CD4-positive, CD25-positive, alpha-beta regulatory T cell (primary cell): ENCODE measurements at places on chromosomes 3 and 15. TPM values are rescaled to one million over a fixed set of nuclear protein-coding genes. Genes with fewer than 3 reads are reported as not detected.

Gene AGTR1
- total RNA-seq: not detected

Gene PRICKLE2
- 0.15 TPM for total RNA-seq

Gene CDC25A
- 0.72 TPM for total RNA-seq

Gene ZPLD1
- total RNA-seq: not detected

Gene CORO2B
- not detected for total RNA-seq

Gene CSNK1G1
- total RNA-seq: 27.6 TPM

Gene KLHL40
- total RNA-seq: not detected

Gene ASB14
- not detected for total RNA-seq

Gene PYGO1
- not detected for total RNA-seq

GRCh38 chr3:117171124-117171523 lies 461.5 kb downstream of the TUSC7 start:
- no peak for DNase-seq

GRCh38 chr15:55846116-55846707 lies 103.3 kb upstream of the PRTG start:
- DNase-seq: peak; percentile 22

DNA sequence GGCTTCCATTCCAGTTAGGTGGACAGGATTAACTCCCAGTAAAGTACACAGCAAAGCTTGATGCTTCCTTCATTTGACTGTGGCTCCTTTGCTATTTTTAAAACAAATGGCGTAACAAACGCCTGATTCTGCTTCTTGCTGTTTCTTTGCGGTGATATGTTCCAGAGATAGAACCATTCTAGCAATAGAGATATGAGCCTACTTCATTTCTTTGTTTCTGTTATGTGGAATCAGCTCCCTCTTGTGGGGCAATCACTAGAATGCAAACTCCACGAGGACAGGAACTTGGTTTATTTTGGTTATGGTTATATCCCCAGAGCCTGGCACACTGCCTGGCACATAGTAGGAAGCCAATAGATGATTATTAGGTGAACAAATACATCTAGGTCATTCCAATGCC lies 122.6 kb upstream of the SLC6A11 start:
- DNase-seq: no peak

DNA sequence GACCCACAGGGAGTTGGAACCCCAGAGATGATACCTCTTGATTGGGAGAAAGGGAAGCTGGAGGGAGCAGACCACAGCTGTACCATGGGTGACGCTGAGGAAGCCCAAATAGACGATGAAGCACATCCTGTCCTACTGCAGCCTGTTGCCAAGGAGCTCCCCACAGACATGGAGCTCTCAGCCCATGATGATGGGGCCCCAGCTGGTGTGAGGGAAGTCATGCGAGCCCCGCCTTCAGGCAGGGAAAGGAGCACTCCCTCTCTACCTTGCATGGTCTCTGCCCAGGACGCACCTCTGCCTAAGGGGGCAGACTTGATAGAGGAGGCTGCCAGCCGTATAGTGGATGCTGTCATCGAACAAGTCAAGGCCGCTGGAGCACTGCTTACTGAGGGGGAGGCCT lies 201.1 kb downstream of the AKAP13 start:
- peak; percentile 21 for DNase-seq

DNA sequence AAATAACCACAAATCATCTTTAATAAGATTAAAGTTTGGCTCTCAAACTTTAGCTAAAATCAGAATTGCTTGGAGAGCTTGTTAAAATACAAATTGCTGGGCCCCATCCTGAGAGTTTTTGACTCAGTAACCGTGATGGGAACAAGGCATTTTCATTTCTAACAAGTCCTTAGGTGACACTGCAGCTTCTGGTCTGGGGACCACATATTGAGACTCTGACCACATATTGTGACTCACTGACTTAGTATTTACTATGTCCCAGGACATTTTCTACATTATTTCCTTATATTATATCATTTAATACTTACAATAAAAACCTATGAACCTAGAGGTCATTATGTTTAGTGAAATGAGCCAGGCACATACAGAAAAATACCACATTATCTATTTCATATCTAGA lies 164.5 kb downstream of the ZMAT3 start:
- no peak for DNase-seq

DNA sequence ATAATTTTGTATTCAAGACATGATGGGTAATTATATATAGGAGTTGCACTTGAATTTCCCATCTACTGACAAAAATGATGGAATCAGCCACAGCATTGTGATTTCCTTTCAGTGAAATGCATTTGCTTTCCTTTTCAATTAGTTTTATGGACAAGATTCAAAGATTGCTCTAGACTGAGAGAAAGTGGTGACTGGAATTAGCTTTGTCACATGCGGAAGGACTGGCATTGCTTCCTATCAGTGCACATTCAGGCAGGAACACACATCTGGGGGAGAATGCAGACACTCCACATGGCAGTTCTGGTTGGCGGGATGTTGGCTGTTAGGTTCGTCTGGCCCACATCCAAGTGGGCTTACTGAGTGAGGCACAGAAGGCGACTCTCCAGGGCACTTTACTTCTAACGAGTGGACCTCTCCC lies 399.3 kb upstream of the RGMA start:
- no peak for DNase-seq

GRCh38 chr3:117603097-117603496 lies 893.5 kb downstream of the TUSC7 start:
- DNase-seq: no peak

GRCh38 chr3:134212967-134213665 lies 37.5 kb downstream of the RYK start:
- DNase-seq: peak; percentile 67

DNA sequence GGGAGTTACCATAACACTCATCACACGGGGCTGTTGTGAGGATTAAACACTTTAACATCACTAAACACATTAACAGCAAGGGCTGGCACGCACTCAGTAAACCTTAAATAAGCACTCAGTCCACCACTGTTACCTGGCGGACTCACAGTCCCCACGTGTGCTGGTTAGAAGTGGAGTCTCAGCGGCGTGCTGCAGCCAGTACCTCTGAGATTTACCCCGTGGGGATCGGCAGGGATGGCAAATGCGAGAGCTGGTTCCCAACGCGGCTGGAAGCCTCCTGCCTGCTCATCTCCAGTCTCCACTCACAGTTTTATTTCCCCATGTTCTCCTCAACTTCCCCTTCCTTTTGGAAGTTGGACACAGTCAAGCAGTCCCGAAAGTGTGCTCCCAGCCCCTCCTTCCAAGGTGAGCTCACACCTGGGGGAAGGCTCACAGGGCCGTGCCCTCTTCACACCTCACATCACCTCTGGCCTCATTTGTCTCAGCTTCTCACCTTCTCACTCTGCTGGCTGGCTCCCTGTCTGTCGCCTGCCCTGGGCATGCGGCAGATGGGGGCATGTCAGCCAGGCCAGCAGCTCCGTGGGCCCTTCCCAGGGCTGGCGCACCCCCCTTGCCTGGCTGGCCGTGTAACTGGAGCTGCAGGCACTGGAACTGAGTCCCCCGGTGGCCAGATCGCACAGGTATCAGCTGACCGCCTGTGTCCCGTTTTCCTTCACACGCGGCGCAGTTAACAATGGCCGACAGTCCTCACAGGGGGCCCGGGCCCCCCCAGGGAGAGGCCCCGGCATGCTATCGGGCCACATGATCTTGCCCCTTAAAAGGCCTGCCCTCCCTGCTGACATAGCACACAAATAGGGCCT lies 87.1 kb downstream of the WNT7A start:
- DNase-seq: no peak

- DNase-seq: no peak
Observed at GRCh38 chr3:138378331-138378730, 30.0 kb downstream of the MRAS start.
